ENCODE measurements at places on chromosomes 2 and 18.

- no peak for DNase-seq
These were observed 200.3 kb downstream of the PRKCE start for GRCh38 chr2:45851576-45852304.

DNA sequence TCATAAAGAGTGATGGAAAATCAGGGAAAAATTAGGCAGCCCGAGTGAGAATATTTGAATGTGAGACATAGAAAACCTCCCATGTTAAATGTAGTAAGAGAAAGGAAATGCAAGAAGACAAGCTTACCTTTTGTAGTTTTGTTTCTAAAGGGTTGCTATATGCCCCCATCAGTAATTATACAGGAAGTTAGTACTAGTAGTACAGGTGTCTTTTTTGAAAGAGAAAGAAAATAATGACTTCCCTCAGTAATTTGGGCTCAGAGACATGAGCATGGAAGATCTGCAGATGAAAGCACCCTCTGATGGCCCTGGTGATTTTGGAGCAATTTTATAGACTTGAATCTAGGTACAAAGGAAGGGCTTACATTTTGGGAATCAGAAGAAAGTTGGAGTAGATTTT, 80.8 kb downstream of the RHBDD1 start:
- DNase-seq, result no peak

DNA sequence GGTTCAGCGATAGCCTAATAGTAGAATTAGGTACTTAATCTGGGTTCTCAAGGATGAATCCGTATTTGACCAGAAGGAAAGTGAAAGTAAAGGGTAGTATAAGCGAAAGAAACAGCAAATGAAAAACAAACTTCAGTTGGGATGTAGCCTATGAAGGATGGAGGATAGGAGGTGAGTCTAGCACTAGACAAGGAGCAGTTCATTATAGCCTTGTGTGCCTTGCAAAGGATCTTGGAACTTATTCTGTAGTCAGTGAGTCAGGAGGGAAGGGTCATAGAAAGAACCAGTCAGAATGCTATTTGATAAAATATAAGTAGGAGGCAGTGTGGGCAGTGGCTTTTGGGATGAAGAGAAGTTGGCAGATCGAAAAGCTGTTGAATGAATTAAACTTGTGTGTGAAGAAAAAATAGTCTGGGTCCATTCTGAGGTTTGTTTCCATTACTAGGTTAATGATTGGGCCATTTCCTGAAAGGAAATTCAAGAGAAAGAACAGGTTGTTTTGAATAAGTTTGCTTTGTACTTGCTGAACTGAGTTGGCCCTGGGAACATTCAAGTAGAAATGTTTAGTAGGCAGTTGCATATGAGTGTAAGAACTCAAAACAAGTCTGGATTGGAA, 48.5 kb downstream of the ANKRD12 start:
- DNase-seq, result no peak

- DNase-seq, result no peak
These were observed 77.5 kb downstream of the NCOA1 start for GRCh38 chr2:24568551-24568950.

GRCh38 chr2:41930807-41931566, 116.8 kb upstream of the PKDCC start:
- DNase-seq, result no peak

GRCh38 chr18:26286008-26286407, 59.8 kb downstream of the TAF4B start:
- DNase-seq, result no peak

DNA sequence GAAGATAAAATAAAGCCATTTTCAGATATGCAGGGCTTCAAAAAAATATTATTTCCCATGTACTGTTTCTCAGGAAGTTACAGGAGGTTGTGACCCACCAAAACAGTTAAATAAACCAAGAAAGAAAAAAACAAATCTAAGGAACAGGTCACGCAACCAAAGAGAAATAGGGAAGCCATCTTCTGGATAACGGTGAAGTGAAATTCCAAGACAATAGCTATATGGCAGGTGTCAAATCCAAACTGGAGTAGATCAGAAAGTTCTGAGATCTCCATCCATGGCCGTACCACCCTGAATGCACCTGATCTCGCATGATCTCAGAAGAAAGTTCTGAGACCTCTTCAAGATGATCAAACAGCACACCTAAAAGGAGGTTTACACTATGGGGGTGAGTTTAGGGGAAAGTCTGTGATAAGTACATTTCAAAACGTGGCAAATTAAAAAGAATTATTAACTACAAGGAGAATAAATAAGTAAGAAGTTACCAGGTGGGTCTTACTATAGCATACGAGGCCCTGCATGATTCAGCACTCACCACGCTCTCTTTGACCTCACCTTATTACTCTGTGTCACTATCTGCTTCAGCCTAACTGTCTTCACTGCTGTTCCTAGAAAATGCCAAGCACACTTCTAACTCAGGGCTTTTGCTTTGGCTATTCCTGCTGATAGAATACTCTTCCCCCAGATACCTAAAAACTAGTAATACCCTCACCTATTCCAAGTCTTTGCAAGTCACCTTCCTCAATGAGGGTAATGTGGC, 29.9 kb downstream of the NBAS start:
- no peak for DNase-seq

- no peak for DNase-seq
These were observed 495 bp downstream of the TMEM169 start for GRCh38 chr2:216082117-216082711.

DNA sequence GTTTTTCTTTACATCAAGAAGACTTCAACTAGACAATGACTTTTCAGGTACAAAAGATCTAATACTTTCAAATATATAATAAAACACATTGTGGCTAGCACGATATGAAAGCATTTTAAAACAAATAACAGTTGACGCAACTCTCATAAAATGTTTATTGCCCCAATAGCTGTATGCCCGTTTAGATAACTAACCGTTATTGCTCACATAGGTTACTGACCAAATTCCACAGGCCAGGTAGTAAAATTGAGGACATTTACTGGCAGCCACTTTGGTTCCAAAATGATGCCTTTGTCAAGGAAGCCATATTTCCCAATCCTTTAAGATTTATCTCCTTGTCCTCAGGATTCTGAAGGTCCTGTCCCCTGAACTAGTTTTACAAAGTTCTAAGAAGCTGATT, 2.9 kb upstream of the REG1B start:
- no peak for DNase-seq

DNA sequence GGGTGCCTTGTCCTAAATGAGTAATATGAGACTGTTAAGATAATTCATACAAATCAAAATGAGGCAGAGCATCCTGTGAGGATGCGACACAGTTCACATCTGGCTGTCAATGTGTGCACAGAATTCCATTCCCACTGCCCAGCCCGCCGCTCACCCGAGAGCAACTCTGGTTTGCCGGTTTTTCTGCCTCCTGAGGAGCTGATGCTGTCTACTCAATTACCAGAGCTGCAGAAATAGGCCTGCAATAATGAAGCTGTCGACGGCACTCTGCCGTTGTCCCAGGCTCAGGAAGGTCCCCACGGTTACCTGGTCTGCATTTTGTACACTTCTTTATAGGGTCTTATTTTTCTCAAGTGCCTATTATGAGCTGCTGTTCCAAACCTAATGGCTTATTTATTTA, 55.7 kb upstream of the LYPD1 start:
- DNase-seq, result no peak

- DNase-seq, result no peak
These were observed 74.8 kb downstream of the CHST9 start for GRCh38 chr18:27110319-27110718.

- no peak for DNase-seq
These were observed 281.4 kb downstream of the CCDC178 start for GRCh38 chr18:33159151-33159550.

GRCh38 chr18:6797171-6797570, 67.7 kb downstream of the ARHGAP28 start:
- no peak for DNase-seq

Data from Peyer's patch (tissue), 4 donors.